ENCODE measurements at places on chromosomes 2 and 18.

GRCh38 chr18:32271672-32272208, 81.9 kb downstream of the MEP1B start:
- DNase-seq = no peak

- DNase-seq = peak; percentile 28
Measured at GRCh38 chr2:10447300-10447894, 730 bp downstream of the ODC1 start.

- DNase-seq = no peak
Measured at GRCh38 chr2:219405958-219406860, 12.0 kb upstream of the DES start.

GRCh38 chr18:76391038-76391437, 104.0 kb downstream of the ZNF516 start:
- DNase-seq = no peak

DNA sequence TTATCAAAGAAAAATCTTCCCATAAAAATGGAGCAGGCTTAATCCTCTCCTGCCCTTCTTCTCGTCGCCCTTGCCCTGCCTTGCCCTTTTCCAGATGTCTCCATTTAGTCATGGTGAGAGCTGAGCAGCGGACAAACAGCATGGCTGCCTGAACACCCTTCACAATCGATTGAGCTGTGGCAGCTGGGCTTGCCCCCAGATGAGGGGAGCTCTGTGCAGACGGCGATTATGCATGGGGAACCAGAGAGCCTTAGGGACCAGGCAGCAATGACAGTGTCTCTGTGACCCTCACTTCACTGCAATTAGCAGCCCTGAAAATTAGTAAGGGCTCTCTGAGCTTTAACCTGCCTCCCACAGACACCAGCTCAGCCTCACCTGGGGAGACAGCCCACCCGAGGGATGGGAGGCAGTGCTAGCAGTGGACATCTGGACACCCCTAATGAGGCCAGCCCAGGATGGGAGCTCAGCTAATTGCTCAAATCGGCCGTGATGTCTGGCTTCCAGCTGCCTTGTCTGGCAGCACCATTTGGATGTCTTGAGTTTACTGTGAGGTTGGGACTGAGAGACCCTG, 365.7 kb downstream of the TNS1 start:
- DNase-seq = no peak

GRCh38 chr2:239642406-239643004, 241.7 kb upstream of the HDAC4 start:
- DNase-seq = no peak

GRCh38 chr2:119760237-119760955, 674 bp downstream of the PTPN4 start:
- DNase-seq = no peak

DNA sequence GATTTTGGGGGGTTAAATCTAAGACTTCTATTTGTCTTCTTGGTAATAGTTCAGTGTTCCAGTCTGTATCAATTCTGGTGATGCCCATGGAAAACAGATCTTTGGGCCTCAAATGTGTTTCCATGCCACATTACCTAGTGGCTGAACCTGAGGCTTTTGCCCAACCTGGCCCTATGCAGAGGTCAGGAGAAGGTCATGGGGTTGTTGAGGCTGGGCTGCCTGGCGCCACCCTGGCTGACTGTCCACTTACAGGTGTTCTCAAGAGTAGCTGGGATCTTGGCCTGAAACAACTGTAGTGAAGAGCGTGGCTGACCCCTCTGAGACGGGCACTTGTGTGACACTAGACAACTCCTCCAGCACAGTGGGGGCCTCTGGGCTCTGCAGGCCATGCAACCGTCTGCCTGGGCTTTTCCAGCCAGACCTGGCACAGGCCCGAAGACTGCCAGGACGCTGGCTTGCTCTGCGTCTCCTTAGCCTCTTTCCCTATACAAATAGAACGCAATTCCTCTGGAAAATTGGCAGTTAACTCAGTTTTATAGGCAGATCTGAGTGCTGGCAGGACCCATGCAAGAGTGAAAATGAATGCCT, 127.8 kb downstream of the TRIM43 start:
- DNase-seq = no peak

DNA sequence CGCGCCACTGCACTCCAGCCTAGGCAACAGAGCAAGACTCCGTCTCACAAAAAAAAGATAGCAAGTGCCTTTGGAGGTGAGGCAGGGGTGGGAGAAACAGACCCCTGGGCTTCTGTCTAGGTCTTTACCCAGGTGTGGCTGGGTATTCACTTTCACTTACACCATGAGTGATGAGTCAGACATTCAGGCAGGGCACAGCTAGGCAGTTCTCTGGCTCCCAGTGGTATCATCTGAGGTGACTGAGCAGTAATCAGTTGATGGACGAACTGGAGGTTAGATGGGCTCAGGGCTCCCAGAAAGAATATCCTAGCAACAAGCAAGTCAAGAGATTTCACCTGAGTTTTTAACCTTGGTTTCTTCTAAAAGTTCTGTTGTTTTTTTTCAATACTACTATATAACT, 107.0 kb upstream of the RAB6C start:
- DNase-seq = no peak

- DNase-seq = peak; percentile 55
Measured at GRCh38 chr18:21955757-21956652, 213.4 kb upstream of the GATA6 start.

- no peak for DNase-seq
Measured at GRCh38 chr2:13201924-13202323, 485.2 kb downstream of the TRIB2 start.

DNA sequence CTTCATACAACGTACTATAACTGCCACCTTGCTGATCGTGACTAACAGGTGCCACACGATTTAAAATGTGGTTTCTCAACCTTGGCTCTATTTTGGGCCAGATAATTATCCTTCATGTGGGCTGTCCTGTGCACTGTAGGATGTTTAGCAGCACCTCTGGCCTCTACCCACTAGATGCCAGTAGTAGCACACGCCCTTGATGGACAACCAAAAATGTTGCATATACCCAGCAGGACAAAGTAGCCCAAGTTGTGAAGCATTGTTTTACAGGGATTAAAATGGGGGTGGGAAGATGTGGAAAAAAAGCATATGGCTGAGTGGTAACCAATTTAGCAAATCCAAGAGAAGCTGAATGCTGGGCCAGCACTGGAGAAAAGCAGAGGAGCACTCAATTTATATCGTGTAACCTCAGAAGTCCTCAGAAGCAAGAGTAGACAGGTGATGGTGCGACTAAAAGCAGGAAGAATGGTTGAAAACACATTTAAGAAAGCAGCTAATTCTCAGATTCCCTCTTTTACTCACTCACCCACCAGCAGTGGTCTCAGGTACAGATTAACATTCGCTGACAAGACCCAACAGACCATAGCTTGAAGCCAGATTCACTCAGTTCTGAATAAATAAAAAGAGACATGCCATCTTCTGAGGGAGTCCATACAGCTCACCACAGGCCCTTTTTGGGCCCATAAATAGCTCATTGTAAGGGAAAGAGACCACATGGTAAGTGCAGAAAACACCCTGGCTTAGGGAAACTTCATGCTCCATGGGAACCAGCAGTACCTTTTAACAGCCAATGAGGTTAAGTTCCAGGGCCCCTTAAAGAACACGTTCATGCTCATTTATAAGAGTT, 50.6 kb downstream of the RAPH1 start:
- DNase-seq = peak; percentile 9

DNA sequence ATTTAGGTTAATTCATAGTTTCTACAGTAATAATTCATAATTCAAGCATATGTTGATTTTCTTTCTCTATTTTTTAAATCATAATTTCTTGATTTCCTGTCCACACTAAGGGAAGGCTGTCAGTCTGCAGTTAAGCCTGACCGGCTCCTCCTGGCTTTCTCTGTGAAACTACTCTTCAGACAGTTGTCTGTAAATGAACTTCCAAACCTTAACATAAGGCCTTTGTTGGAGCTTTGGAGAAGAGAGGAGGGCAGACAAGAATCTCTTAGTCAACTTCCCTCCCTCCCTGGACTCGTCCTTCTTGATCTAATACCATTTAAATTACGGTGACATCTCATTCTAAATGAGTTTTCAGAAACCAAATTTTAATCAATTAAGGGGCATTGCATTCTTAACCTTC, 404.1 kb upstream of the ST6GAL2 start:
- no peak for DNase-seq

- DNase-seq = no peak
Measured at GRCh38 chr18:39600894-39601293, 2035.3 kb upstream of the CELF4 start.

- DNase-seq = no peak
Measured at GRCh38 chr18:10771053-10771709, 245.4 kb downstream of the NAPG start.

GRCh38 chr2:181847702-181848101, 43.8 kb upstream of the ITPRID2 start:
- no peak for DNase-seq

DNA sequence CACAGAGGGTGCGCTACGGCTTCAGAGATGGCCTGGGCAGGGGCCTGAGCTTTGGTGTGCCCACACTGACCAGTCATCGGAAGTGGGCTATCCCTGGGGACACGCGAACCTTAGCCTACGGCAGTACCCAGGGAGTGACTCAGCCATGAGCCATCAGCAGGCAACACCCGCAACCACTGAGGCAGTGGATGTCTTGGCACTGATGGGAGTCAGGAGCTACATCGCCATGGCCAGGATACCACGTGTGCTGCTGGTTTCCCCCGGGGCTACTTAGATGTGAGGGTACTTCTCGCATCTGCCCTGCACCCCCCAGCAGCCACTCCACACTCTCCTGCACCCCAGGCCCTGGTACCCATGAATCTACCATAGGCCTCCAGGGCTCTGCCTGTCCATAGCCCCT, 12.8 kb upstream of the HPCAL1 start:
- no peak for DNase-seq

- DNase-seq = no peak
Measured at GRCh38 chr2:63003351-63003750, 47.3 kb upstream of the OTX1 start.

GRCh38 chr2:106115250-106115649, 78.9 kb downstream of the UXS1 start:
- no peak for DNase-seq

DNA sequence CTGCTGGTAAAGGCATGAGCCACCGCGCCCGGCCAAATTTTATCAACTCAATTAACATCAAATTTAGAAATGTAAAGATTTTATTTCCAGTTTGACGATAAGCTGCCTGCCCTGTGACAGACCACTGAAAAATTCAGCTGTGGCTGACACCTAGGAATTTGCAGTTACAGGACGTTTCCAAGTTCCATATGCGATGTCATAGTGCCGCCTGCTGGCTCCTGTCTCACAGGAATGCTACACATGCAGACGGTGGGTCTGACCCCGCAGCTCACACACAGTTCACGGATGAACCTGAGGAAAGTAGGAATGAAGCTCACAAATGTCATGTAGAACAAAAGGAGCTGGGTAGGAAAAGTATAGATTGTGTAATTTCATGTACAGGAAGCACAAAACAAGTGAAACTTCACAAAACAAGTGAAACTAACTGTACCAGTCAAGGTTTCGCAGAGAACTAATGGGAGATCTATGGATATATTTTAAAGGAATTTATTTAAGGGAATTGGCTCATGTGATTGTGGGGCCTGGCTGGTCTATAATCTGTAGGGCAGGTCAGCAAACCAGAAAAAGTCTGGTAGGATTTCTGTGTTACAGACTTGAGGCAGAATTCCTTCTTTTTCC, 13.2 kb upstream of the SEH1L start:
- DNase-seq = peak; percentile 49

GRCh38 chr2:9990736-9991135, 39.2 kb downstream of the GRHL1 start:
- DNase-seq = no peak

DNA sequence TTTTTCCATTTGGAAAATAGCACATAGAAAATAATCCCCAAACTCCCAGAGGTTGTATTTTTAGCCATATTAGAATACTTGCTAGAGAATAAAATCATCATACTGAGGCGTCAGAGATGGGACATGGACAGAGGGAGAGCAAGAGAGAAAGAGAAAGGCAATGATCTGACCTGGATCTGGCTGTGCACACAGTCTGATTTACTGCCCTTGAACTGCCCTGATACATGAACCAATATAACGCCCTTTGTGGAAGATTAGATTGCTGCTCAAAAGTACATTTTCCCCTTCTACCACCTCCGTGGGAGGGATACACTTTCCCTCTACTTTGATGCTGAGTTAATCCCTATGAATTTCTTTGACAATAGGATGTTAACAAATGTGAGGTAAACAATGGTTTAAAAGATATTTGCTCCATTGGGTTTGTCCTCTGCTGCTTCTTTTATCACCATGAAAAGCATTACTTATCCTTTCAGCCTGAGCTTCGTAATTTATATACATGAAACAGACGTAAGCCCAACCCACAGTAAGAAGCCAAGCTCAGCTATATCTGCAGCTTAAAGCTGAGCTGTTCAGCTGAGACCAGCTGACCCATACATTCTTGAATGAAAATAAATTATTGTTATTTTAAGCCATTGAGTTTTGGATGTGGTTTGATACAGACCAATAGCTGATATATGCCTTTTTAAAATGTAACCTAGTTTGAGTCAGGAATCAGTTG, 1664.6 kb upstream of the CELF4 start:
- DNase-seq = no peak

GRCh38 chr18:59672235-59672711, 24.9 kb downstream of the CCBE1 start:
- no peak for DNase-seq

DNA sequence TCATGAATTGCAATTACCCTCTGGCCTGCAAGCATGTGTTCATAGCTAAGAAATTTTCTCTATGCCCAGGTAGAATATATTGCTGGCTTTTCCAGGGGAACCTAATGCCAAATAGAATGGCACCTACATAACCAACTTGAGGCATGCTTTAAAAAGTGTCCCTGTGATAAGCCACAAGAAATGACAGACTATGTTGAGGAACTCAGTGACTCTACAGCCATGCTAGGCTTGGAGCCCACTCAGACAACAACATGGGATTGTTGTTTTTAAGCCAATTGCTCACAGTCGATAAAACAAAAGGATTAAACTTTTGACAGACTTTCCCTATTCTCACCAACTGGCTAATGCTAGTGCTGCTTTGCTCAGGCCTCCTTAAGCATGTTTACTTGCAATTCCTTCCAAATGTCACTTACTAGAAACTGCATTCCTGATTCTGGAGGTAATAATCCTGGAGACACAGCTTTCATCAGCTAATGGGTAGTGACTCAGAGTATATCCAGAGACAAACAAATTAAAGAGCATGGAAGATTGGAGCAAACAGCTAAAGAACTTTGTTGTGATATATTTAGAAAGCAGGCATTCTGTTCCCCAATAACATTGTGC, 249.0 kb downstream of the SLC8A1 start:
- DNase-seq = no peak

GRCh38 chr18:25284861-25285550, 67.0 kb downstream of the ZNF521 start:
- DNase-seq = no peak

- DNase-seq = no peak
Measured at GRCh38 chr18:79754022-79754761, 43.5 kb upstream of the KCNG2 start.

DNA sequence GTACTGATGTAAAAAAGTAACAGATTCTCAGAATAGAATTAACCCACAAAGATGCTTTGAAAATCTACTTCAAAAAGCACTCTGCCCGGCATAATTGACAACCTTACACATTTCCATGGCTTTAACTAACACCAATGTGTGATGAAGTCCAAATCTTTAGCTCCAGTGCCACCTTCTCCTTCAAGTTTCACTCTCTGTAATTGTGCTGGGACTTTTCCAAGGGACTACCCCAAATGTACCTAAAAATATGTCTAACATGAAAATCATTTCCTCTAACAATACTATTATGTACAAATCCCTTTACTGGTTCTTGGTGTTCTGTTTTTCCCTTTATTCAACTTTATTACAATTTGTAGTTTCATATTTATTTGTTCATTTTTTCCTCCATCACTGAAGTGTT, 20.6 kb upstream of the UBE2E3 start:
- no peak for DNase-seq

- no peak for DNase-seq
Measured at GRCh38 chr2:238027058-238027457, 33.7 kb upstream of the SCLY start.
